ENCODE measurements at places on chromosomes 3 and 15.
A peak's percentile ranks its signal among the peaks of the same experiment; 100 is the strongest.

GRCh38 chr15:66261056-66261455 is 7.5 kb upstream of the MEGF11 start:
- no peak for DNase-seq

GRCh38 chr3:90080988-90081387 is 973.6 kb downstream of the EPHA3 start:
- DNase-seq = no peak

- peak; percentile 22 for DNase-seq
Observed at GRCh38 chr15:100073982-100074381, 267.8 kb downstream of the ADAMTS17 start.

DNA sequence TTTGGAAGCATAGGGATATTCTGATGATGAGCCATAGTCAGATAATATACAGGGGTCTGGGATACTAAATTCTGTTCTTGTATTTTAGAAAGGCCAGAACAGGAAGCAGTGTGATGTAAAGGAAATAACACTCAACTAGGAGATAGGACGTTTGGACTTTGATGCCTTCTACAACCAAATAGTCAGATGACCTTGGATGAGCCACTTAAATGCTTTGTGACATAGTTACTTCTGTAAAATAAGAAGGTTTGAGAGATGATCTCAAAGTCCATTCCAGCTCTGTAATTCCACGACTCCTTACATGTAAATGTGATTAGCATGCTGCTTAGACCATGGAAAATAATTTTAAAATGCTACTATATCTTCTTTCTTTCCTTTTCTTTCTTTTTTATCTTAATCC is 29.5 kb upstream of the CCDC54 start:
- no peak for DNase-seq

- DNase-seq = no peak
Observed at GRCh38 chr15:51044037-51044727, 50.5 kb downstream of the TNFAIP8L3 start.

- peak; percentile 64 for DNase-seq
Observed at GRCh38 chr3:170869645-170870593, at the start of gene RPL22L1. Gene RPL22L1, minus strand, starts transcription at chr3:170870195. Its CDS starts 28 bp downstream, at chr3:170870167.

- no peak for DNase-seq
Observed at GRCh38 chr15:69405110-69405509, 9.0 kb upstream of the KIF23 start.

- DNase-seq = no peak
Observed at GRCh38 chr3:54349231-54349652, 226.9 kb downstream of the CACNA2D3 start.

GRCh38 chr3:134699141-134699711 is 48.4 kb upstream of the KY start:
- no peak for DNase-seq

- DNase-seq = no peak
Observed at GRCh38 chr15:85463276-85463892, 83.0 kb downstream of the AKAP13 start.

GRCh38 chr3:148066802-148067201 is 630.9 kb upstream of the AGTR1 start:
- no peak for DNase-seq

- DNase-seq = no peak
Observed at GRCh38 chr3:176740906-176741663, 456.2 kb downstream of the TBL1XR1 start.

DNA sequence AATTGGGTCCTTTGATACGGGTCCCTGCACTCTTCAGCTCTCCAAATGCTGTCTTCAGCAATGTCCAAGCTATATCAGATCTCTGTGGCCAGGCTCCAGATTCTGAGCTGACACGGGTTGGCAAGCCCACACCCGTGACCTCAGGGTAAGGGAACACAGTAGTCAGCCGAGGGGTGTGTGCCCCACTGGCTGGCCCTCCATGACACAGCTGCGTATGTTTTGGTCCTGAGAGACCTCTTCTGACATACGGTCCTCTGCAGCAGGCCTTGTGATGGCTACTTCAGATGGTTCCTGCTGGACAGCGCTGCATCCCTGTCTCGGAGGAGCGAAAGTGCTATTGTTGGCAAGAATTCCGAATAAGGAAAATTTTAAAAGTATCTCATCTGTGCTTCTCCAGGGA is 85.2 kb upstream of the ADAMTS17 start:
- DNase-seq = no peak

DNA sequence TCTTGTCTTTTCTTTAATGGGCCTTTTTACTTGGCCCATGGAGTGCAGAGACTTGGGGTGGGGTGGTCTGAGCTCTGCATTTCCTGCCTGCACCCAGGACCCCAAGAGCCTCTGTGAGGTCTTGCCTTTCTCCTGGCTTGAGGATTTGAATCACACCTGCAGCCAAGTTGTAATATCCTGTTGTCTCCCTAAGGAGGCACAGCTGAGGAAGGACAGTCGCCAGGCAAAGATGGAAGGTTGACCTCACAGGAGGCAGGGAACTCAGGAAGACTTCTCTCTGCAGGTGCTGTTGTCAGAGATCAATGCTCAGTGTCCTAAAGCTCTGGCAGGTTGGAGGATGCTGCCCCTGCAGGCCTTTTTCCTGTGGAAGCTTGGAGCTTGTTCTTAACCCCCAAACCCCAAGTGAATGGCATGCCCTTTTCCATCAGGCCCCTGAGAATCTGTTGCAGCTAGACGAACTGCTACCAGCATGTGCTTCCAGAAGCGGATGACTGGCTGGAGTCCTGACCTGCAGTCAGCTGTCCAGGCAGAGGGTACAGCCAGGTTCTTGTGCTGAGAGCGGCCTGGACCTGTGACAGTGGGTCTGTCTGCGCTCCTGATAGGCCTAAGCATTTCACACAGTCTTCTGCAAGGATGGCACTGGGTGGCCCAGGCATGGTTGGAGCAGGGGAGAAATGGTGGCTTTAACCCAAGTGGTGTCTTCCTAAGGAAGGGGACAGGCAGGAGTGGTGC is 120.0 kb downstream of the EEFSEC start:
- no peak for DNase-seq

GRCh38 chr3:132405188-132405587 is 12.1 kb upstream of the DNAJC13 start:
- no peak for DNase-seq

GRCh38 chr15:62122249-62122648 is 42.8 kb downstream of the C2CD4B start:
- no peak for DNase-seq

DNA sequence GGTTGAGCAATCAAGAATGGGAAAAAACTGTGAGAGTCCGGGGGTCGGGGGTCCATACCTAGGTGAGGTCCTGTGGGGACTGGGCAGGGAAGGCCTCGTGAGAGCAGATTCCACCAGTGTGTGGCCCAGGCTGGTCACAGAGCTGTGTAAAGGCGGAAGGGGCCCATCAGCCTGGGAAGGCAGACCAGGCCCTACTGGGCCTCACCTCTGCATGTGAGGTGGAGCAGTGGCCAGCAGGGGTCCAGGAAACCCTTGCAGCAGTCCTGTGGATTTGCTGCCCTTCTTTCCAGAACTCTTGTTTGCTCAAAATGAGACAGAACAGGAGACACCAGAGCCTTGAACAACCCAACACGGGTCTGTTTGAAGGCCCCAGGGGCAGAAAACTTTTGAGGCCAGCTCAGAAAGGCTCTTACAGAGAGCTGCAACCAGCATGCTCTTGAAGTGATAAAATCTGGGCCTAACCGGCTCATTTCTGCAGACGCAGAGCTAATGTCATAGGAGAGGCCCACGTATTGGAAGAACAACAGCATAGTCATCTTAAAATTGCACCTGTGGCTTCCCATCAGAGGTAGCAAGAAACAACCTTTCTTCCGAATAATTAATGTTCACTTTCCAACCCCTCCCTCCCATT is 30.3 kb upstream of the HHATL start:
- no peak for DNase-seq

DNA sequence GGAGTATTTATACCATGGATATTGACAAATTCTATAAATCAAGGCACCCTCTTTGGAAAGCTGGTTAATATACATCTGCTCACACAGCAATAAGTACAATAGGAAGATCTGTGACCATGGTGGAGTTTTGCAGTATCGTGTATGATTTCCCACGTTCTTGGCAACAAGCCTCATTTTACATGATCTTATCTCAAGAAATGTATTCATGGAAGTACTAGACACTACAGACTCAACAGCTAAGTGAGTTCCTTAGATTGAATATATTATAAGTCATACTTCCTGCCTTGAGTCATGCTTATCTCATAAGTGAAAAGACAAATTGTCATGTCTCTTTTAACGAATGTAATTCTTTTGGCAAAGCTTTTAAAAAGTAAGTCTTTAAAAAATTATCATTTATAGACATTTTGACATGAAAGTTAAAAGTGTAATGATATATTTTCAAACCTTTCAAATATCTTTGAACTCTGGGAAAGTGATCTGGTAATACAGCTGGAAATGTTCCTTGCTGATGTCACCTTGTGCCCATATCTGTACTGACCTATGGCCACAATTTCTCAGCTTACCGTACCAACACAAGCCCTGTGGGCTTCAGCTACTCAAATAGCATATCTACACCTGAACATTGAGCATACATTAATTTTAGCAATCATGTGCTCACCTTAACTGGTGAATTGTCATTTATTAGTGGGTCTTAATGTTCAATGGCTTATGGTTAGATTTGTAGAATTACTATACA is 130.3 kb upstream of the TMC3 start:
- DNase-seq = peak; percentile 51

GRCh38 chr15:49082960-49083359 is 36.7 kb upstream of the SECISBP2L start:
- no peak for DNase-seq

DNA sequence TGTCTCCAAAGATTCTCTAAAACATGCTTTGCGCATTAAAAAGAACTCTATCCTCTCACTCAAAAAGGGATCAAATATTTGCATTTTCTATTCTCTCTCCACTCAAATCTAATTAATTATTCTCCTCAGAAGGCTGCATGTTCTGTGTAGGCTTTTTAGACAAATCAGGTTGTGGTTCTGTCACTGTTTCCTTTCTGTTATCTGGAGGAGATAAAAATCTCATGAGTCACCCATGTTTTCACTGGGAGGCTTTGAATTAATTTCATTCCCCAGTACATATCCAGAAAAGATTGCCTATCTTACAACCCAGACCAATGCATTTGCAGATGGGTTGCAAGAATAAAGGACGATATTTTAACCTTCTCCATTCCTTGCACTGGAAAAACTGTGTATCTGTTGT is 446.5 kb downstream of the GRM7 start:
- DNase-seq = no peak

DNA sequence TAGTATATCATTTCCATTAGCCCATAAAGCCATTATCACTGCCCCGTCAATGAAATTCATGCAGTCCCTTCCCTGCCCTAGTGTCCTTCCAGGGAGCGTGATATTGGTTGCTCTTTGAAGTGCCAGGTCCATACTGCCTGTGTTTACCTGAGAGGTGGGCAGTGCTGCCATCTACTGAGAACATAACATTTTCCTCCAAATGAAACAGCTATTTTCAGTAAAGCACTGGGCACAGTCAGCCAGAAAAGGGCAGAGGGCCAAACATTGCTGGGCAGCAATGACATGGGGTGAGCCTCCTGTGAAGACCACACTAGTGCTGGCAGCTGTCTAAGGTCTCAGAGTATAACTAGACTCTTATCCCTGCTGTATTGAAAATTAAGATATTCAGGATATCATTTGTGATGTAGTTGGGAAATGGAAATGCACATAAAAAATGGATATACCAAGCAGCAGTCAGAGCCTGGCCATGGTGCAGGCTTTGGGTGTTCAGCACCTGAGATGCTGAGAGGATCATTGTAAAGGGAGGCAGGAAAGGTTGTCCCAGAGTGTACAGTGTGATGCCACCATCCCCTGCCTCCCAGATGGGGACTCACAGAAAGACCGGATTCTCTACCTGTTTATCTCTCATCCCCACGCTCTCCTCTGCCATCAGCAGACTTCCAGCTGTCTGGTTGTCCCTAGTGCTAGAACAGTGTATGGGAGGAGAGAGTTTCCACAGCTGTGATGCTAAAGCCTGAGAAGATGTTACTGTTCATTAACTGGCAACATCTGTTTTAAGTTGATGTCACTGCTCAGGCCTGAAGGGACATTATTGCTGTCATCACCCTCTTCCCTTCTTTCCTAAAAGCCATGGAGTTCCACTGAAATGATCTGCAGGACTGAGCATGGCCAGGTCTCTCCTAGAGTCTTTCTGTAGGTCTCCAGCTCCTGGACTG is 108.8 kb downstream of the ARNT2 start:
- DNase-seq = no peak

DNA sequence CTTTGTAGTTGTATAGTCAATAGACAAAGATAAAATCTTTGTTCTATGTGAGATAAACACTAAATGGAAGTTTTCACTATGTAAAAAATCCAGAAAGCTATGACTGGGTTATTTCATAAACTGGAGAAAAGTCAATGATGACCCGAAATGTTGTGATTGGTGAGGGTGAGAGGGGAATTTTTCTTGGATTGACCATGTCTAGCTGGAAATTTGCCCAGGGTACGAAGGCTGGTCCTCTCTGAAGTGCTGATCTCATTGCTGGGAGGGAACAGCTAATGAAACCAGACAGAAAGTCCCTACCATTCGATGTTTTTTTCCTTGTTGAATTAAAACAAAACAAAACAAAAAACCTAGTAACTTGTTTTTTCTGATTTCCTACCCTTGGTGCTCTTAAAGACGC is 14.3 kb downstream of the TPRG1 start:
- no peak for DNase-seq

DNA sequence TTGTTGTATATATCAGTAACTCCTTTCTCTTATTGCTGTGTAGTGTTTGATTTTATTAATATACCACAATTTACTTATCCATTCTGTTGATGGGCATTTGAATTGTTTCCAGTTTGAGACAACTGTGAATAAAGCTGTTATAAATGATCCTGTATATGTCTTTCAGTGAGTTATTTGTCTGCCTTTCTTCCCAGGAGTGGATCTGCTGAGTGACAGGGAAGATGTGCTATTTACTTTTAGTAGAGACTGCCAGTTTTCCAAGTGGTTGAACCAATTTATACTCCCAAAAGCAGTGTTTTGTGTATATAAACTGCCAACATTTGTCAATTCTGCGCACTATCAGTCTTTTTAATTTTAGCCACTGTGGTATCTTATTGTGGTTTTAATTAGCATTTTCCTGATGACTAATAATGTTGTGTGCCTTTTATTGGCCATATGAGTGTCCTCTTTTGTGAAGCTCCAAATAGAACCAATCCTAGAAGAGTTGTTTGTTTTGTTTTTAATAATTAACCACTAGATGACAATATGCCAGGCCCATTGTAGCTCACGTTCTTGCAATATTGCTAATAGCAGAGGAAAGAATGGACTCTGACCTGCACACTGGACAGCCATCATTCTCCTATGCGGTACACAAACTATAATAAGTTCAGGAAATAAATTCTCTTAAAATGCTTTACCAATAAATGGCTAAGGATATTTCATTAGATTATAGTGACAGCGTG is 25.3 kb downstream of the TRANK1 start:
- no peak for DNase-seq

- no peak for DNase-seq
Observed at GRCh38 chr3:193790086-193790990, 197.3 kb downstream of the OPA1 start.

All from epithelial cell of prostate (primary cell).